ENCODE measurements at places on chromosomes 2 and 18. TPM values are rescaled to one million over a fixed set of nuclear protein-coding genes. Genes with fewer than 3 reads are reported as not detected.

Gene GALR1
- total RNA-seq, result not detected

Gene MYCN
- total RNA-seq, result 2.1 TPM

Gene INHBB
- total RNA-seq, result not detected

Gene CD8B
- not detected for total RNA-seq

Gene ABCB11
- total RNA-seq, result not detected

Gene SRD5A2
- not detected for total RNA-seq

Gene MTCL1
- total RNA-seq, result 53.5 TPM

Gene RIT2
- total RNA-seq, result not detected

Gene COA5
- total RNA-seq, result 14.2 TPM

Gene FZD7
- total RNA-seq, result 31.8 TPM

Gene SP5
- total RNA-seq, result not detected

All from placental pericyte (primary cell).